ENCODE measurements at places on chromosomes 1 and 21.

- no peak for DNase-seq
Observed at GRCh38 chr1:85146972-85147359, 53.9 kb downstream of the SYDE2 start.

DNA sequence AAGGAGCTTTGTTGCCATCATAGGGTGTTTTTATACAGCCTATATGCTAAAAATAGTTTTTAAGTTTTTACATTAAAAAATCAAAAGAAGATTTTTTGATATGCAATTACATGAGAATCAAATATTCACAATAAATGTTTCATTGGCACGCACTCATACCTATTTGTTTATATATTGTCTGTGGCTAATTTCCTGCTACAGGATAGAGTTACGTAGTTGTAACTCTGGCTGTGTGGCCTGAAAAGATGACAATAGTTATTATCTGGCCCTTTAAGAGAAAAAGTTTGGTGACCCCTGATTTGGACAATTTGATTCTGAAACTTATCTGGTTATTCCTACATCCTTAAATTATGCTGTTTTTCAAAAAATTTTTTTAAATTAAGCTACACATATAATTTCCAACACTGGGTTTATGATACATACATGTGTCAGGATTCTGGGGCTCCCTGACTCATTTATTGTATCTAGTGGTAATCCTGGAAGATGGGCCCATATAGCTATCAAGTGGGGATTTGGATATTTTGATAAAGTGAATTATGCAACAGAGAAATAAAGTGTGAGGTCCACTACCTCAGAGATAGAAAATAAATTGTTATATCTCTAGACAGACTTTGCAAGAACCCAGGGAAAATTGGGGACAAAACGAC lies 370.2 kb upstream of the LYPLAL1 start:
- DNase-seq: no peak

DNA sequence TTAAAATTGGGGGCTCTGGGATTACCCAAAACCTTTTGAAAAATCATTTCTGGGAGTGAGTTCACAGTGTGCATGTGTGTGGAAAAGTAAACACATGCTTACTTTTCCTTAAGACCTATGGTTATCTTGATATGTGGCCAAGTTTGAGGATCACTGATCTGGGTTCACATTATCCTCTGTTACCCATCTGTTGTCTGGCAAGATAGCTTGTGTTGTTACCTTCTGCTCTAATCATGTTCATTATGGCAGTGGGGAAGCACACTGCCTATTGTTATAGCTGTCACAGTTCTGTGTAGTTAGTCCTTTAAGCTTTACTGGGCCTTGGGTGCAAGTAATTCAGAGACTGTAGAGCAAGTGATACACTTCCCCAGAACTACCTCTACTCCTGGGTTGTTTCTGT lies 5.0 kb downstream of the CTBS start:
- DNase-seq: no peak

GRCh38 chr1:153561466-153561985 lies 4.1 kb downstream of the S100A2 start:
- no peak for DNase-seq

GRCh38 chr1:9859281-9860014 lies 35.7 kb upstream of the CLSTN1 start:
- no peak for DNase-seq
